ENCODE measurements at places on chromosomes 1 and 21.

DNA sequence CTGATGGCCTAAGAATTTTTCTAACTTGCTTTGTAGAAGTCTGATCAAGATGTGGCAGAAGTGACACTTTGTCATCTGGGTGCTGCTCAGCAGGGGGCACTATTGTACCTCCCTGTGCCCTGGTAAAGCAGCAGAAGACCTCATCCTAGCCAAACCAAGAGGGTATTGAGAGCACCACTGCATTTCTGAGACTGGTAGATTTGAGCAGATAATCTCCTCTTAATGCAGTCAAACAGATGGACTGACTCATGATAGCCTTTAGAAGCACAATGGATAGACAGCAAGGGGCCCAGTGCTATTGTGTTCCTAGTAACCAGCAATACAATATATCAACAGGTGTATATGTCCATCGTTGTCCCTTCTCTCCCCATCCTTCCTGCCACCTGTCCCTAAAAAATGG is 5.7 kb downstream of the TPM3 start:
- DNase-seq: peak; percentile 79

DNA sequence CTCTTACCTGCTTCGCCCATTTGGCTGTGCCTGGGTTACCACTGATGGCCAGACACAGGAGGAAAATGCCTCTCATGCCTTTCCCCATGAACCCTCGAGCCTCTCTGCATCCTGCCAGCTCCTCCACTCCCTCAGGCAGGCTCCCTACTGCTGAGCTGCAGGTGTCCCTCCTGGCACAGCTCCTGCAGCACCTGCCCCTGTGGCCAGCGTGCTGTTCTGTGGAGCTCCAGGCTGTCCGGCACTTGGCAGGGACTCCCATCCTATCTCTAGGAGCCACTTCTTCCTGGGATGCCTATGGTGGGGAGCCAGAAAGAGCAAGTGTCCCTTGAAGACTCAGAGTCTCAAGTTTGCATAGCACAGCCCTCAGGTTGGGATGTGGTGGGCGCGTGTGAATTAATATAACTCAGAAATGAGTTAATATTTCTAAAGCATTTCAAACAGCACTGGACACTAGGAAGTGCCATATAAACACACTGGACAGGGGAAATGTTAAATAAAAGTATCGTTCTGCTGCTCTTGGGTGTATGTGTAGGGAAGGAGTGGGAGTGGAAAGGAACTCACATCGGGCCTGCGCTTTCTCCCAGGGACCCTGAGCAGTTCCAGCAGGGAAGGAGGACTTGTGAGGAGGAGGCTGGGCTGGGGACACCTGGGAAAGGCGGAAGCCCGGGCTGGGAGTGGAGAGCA is 2.7 kb downstream of the LRRC71 start:
- no peak for DNase-seq

- DNase-seq: no peak
Measured at GRCh38 chr1:235077571-235078479, 50.8 kb downstream of the TOMM20 start.

- DNase-seq: peak; percentile 68
Measured at GRCh38 chr1:230160957-230161771, 94.1 kb downstream of the GALNT2 start.

DNA sequence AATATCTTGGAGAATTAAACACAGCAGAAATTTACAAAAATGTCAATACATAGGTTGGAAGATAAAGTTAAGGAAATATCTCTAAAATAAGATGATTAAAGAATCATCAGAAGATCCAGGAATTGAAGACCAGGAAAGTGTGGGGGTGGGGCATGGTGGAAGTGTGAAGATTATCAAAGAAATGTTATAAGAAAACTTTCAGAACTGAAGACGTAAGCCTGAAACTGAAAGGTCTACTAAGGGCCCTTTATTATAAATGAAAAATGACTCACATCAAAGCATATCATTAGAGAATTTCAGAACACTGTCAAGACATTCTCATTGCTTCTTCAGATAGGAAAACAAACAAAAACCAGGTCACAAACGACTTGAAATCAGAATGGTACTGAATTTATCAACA is 92.4 kb upstream of the DPT start:
- no peak for DNase-seq

GRCh38 chr1:54838565-54839180 is 37.5 kb upstream of the TTC22 start:
- DNase-seq: no peak

DNA sequence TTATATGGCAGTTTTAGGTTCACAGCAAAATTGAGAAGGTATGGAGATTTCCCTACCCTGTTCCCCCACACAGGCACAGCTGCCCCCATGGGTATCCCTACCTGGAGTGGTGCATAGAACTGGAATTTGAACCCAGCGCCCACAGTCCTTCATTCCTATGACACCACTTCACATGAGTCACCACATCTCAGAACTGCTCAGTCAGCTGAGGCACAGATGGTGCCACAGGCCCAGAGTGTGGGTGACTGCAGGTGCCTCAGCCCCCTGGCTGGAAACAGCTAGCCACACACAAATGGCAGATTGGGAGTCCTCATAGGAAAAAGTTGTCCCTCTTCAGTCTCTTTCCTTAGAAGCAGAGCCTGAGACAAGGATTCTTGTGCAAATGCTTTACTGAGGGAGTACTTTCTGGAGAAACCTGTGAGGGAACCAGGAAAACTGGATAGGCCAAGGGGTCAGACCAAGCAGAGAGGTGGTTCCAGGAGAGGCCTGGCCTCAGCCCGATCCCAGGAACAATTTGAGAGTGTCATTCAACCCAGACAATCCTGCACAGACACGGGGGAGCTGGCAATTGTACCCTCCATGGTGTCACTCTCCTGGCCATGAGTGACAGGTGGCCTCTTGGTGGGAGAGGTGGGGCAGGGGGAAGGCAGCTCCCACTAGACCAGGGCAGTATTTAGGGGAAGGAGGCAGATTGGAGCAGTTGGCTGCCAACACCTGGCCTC is 6.9 kb downstream of the PLA2G2D start:
- no peak for DNase-seq

DNA sequence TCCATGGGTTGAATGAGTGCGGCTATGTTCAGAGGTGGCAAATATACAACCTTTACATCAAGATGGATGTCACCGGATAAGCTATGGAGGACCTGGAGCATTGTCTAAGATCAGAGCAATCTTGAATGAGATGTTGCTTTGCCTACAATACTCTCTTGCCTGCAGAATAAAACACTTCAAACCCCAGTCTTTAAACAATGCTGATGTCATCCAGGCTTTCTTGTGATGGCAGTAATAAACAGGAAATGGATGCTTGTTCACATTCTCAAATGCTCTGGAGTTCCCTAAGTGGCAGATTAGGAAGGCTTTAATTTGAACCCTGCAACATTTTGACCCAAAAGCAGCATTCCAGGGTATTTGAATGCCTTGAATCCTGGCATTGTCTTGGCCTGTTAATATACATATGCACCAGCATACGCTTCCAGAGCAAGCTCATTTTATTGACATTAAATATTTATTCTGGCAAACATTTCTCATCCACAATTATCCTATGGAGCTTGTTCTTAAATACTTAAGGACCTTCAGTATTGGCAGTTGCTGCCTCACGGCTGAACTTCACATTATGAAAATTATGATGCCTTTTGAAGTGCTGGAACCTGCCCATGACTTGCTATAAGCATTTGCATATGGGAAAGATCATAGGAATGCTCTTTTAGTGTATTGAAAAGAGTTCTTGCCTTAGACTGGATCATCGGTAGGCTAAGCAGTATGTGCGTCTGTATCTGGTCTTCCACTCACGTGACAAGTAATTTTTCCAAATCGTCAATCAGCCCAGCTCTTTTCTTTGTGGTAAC is 422.7 kb downstream of the SIPA1L2 start:
- DNase-seq: no peak

GRCh38 chr1:237386362-237387143 is 344.6 kb downstream of the RYR2 start:
- peak; percentile 22 for DNase-seq

DNA sequence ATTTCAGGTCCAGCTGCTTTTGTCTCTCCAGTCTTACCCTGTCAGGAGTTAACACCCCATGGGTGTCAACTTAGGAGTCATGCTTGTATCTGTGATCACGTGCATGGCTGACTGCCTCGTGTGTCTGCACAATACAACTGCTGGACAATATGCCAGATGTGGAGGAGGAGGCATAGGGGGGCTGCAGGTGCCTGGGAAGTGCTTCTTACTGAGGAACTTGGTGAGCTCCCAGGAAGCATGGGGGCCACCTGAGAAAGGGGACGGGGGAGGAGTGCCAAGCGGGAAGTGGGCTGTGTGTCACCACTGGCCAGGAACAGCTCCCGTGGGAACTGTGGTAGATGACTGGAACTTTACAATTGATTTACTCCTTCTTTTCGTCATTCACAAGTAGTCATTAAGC is 9.5 kb downstream of the RHEX start:
- DNase-seq: no peak

GRCh38 chr1:186899977-186900376 is 71.2 kb downstream of the PLA2G4A start:
- DNase-seq: no peak

GRCh38 chr1:246527402-246528088 is 20.5 kb upstream of the SMYD3 start:
- DNase-seq: no peak

DNA sequence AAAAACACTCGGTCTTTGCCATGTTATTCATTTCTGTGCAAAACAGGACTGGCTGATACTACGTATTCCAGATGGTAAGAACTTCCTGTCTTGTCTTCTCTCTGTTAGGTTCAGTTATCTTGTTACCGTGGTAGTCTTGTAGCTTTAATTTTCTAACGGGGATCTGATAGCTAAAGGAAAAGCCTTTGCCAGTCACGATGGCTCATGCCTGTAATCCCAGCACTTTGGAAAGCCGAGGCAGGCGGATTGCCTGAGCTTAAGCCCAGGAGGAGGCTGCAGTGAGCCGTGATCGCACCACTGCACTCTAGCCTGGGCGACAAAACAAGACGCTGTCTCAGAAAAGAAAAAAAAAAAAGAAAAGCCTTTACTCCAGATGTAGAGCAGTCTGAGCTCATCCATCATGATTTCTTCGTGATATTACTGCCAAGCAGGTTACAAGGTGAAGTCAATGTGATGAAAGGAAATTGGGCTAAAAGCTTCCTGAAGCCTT is 11.1 kb upstream of the MSTO1 start:
- DNase-seq: no peak

DNA sequence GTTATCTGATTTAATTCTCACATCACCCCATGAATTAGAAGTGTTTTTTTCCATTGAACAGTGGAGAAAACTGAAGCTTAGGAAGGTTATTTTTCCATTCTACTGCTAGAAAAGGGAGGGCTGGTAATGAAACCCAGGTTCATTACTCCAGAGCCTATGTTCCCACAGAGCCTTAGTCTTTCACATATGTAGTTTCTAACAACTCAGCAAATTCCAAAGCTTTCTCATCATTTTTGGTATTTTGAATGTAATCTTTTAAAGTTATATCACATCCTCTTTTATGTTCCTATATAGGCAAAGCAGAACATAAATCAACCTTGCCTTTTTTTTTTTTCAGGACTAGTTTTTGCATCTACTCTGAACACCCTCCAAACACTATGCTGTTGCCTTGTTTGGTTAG is 131.9 kb upstream of the BEND5 start:
- no peak for DNase-seq

- no peak for DNase-seq
Measured at GRCh38 chr1:147129116-147129873, 43.0 kb downstream of the PRKAB2 start.

DNA sequence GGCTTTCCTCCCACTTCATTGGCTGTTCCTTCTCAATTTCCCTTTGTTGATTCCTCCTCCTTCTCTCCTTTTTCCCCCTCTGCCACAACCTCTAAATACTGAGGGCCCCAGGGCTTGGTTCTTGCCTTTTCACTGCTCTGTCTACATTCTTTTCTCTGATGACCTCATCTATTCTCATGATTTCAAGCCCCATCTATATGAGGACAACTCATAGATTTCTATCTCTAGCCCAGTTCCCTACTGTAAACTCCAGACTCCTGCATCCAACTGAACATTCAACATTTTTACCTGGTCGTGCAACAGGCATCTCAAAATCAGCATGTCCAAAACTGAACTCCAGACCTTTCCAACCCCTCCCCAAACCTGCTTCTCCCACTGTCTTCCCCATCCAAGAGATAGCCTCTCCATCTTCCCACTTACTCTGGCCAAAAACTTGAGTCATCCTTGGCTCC is 11.5 kb upstream of the SLC9A1 start:
- no peak for DNase-seq

GRCh38 chr1:225299624-225300023 is 128.2 kb downstream of the LBR start:
- no peak for DNase-seq

- no peak for DNase-seq
Measured at GRCh38 chr1:232615306-232615800, 14.6 kb downstream of the SIPA1L2 start.

DNA sequence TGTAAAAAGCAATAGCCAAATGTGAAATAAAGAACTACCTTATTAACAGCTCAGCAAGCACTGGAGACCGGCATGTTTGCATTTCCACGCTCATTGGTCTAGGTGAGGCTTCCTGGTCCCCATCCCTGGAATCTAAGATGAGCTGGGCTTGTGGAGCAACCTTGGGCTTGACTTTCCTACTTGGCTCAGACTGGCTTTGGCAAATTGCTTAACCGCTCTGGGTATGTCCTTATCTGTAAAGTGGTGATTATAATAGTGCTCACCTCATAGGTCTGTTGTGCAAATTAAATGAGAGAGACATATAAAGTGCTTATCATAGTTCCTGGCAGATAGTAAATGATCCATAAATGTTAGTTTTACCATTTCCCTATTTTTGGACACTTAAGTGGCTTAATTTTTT is 49.4 kb upstream of the CACNA1E start:
- DNase-seq: no peak

DNA sequence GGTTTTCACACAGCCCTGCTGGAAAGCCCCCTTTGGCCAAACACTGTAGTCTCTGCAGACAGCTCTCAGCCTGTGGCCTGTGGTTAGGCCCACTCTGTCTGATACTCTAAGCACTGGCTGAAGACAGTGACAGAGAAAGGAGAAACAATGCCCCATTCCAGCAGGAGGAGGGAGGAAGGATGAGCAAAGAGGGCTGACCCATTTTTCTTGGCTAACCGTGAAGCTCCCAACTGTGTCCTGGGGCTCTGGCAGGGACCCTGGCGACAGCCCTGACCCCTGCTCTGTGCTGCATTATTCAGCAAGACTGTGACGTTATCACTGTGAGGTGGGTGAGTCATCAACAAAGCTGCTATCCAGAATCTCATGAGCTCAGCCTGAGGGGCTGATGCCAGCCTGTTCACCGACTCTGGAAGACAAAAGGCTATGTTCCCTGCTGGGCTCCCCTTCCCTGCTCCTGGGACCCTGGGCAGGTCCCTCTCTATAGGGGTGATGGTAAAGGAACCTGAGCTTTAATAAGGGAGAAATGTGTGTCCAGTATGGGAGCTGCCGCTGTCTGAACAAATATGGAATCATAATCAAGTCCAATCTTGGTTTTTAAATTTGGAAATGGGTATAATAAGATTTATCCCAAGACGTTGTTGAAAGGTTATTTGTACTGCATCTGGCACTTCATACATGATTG is 107.0 kb downstream of the RHOU start:
- peak; percentile 42 for DNase-seq

DNA sequence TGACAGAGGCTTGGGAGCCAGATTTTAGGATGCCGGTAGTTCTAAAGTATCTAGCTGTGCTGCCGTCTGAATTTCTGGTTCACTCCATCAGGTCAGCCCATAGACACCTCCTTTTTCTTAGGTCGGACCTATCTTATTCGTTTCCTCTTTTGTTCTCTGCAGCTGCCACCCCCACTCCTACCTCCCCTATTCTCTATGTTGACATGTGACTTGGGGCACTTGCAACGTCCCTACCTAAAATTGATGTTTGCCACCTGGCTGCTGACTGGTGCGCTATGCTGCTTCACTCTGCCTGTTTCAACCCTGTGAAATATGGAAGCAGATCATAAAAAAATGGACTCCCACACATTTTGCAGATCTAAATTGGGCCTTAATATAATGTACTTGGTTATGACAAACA is 55.3 kb downstream of the PBX1 start:
- DNase-seq: no peak

All from kidney capillary endothelial cell (primary cell).